A673 (cell line): ENCODE measurements at places on chromosomes 6 and 20. TPM values are rescaled to one million over a fixed set of nuclear protein-coding genes. Genes with fewer than 3 reads are reported as not detected.

DNA sequence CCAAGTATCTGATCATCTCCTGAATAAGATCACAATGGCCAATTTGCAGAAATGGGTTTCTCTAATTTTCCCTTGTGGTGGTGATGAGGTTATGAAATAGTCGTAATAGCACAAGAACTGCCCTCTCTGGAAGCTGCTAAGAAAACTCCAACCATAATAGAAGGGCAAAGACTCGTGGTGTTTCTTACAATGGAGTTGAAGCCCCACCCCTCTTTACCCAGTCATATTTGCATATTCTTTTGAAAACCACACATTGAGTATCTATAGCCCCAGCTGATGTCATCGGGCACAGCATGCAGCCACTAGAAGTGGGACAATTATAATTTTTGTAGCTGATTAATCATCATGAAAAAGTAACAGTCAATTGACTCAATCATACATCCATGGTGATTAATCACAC is 452.1 kb upstream of the POU3F2 start:
- no peaks in the 10 kb centered on the region for H3K36me3 ChIP-seq
- DNase-seq, result no peak
- H3K4me1 ChIP-seq, result no peaks in the 10 kb centered on the region
- no peak overlapping the region for H3K4me3 ChIP-seq
- no peaks in the 10 kb centered on the region for H3K27me3 ChIP-seq

Gene PGC
- total RNA-seq, result not detected in 2 replicates

Gene DPPA5
- not detected in 2 replicates for total RNA-seq

GRCh38 chr6:167450626-167451025 is 125.7 kb downstream of the TTLL2 start:
- H3K4me1 ChIP-seq, result no peaks in the 10 kb centered on the region
- DNase-seq, result no peak
- no peaks in the 10 kb centered on the region for H3K36me3 ChIP-seq
- no peaks in the 10 kb centered on the region for H3K27me3 ChIP-seq
- no peak overlapping the region for H3K27ac ChIP-seq

- no peak for DNase-seq
- no peaks in the 10 kb centered on the region for H3K36me3 ChIP-seq
- H3K27ac ChIP-seq, result no peak overlapping the region
- H3K4me3 ChIP-seq, result no peak overlapping the region
Observed at GRCh38 chr6:55388211-55388610, 60.9 kb downstream of the GFRAL start.

Gene PAK5
- not detected in 2 replicates for total RNA-seq

Gene IP6K3
- not detected in 2 replicates for total RNA-seq

Gene TNXB
- total RNA-seq, result 11.5 and 13.6 TPM in 2 replicates

DNA sequence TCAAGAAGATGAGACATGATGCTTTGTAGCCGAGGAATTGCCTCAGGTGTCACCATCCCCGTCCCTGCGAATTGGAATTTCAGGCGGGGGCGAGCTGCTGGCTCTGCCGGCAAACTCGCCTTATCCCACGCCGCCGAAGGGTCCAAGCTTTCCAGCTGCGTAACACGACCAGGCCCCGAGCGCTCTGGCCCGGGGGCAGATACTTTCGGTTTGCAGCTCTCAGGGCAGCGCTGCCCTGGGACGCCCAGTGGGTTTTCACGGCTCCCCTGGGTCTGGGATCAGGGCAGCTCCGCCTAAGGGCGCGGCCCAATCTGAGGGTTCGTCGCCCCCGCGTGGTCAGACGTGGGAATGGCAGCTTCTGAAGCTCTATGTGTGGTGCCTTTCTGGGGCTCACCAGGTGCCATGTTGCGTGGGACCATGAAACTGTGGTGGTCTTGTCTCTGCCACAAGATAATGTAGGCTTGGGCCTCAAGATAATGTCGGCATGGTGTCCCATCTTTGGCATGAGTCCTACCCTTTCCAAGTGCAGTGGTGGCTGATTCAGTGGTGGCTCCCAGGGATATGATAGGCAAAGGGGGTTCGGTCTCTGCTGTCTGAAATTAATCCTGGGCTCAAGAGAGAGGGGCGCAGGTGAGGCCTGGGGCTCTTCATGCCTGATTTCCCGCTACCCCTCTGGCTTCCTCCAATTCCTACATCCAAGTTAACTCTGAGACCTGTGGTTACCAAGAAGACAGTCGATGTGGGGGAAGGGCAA is 21.0 kb downstream of the PIGT start:
- H3K4me3 ChIP-seq, result peak overlapping the region; percentile 55
- no peaks in the 10 kb centered on the region for H3K27me3 ChIP-seq
- H3K27ac ChIP-seq, result no peak overlapping the region
- DNase-seq, result peak; percentile 90
- no peaks in the 10 kb centered on the region for H3K4me1 ChIP-seq

- H3K4me1 ChIP-seq, result no peaks in the 10 kb centered on the region
- H3K27ac ChIP-seq, result no peak overlapping the region
- H3K36me3 ChIP-seq, result no peaks in the 10 kb centered on the region
- H3K4me3 ChIP-seq, result no peak overlapping the region
Observed at GRCh38 chr6:80446454-80447045, 340.1 kb downstream of the BCKDHB start.

DNA sequence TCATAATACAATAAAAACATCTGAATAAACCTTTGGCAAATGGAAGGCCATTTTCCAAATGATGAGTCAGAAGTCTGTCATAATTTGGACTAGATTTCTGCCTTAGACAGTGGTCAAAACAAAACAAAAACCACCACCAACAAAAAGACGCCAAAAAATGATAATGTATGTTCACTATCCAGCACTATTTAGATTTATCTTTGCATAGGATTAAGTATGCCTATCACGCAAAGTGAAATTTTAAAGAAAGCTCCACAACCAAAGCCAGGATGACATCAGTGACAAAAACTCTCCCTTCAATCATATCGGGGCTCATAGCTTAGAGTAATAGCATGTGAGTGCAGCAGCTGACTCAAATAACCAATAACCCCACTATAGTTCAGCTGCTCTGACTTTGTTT is 201.9 kb downstream of the MOXD1 start:
- no peaks in the 10 kb centered on the region for H3K4me1 ChIP-seq
- no peak overlapping the region for H3K27ac ChIP-seq
- H3K27me3 ChIP-seq, result no peaks in the 10 kb centered on the region
- no peaks in the 10 kb centered on the region for H3K36me3 ChIP-seq
- H3K4me3 ChIP-seq, result no peak overlapping the region
- no peak for DNase-seq

DNA sequence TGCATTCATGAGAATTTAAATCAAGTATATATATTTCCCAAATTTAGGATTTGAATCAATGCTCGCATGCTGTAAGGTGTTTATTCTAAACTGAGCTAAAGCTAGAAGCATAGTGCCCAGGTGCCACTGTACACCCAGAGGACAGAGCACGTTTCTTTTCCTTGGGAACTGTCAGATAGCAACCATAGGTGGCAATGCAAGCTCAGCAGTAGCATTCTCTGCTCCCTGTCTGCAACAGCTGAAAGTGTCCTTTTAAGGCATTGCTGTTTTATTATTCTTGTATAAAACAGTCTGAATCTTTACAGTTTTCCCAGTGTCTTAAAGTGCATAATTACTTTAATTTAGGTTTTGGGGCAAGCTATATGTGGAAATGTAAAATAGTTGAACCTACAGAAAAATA is 443.4 kb upstream of the MMS22L start:
- no peaks in the 10 kb centered on the region for H3K27me3 ChIP-seq
- no peak for DNase-seq
- peaks cover 11% of the 10 kb centered on the region for H3K4me1 ChIP-seq
- no peak overlapping the region for H3K4me3 ChIP-seq
- H3K27ac ChIP-seq, result no peak overlapping the region

GRCh38 chr20:33301192-33301930 is 18.3 kb downstream of the BPIFB1 start:
- H3K4me1 ChIP-seq, result no peaks in the 10 kb centered on the region
- H3K27me3 ChIP-seq, result peaks cover 28% of the 10 kb centered on the region
- H3K36me3 ChIP-seq, result no peaks in the 10 kb centered on the region
- no peak overlapping the region for H3K27ac ChIP-seq
- no peak overlapping the region for H3K4me3 ChIP-seq

Gene DNAH8
- not detected in 2 replicates for total RNA-seq

Gene SCUBE3
- total RNA-seq, result 0.04 TPM in 1 of 2 replicates, not detected in the other

Gene LSM2
- 99.8 and 104 TPM in 2 replicates for total RNA-seq

DNA sequence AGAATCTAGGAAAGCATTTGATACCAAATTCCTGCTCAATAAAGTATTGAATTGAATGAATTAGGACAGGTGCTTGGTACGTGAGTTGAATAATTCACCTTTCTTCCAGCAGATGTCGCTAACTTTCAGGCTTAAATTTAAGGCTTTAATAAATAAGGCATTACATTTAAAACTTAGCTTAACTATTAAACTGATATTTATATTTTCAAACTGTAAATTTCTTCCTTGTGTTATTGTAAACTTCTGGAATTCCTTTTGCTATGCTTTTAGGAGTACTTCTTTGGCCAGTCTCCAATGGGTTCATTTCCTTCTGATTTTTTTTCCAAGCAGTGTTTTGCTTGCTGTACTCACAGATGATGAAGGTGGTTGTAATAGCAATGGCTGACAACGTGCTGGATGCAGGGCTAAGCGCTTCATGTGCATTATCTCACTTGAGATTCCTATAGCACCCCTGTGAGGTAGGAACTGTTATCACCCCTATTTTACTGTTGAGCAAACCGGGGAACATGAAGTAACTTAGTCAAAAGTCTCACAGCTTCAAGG is 71.3 kb upstream of the SLC2A12 start:
- H3K27ac ChIP-seq, result no peak overlapping the region
- DNase-seq, result peak; percentile 64
- H3K4me1 ChIP-seq, result peaks cover 5% of the 10 kb centered on the region
- H3K36me3 ChIP-seq, result no peaks in the 10 kb centered on the region
- no peak overlapping the region for H3K4me3 ChIP-seq
- H3K27me3 ChIP-seq, result no peaks in the 10 kb centered on the region

GRCh38 chr6:128112494-128112893 is 211.6 kb upstream of the THEMIS start:
- peak overlapping the region; percentile 2 for H3K4me3 ChIP-seq
- DNase-seq, result peak; percentile 22
- H3K27ac ChIP-seq, result peak overlapping the region; percentile 18
- H3K36me3 ChIP-seq, result no peaks in the 10 kb centered on the region

DNA sequence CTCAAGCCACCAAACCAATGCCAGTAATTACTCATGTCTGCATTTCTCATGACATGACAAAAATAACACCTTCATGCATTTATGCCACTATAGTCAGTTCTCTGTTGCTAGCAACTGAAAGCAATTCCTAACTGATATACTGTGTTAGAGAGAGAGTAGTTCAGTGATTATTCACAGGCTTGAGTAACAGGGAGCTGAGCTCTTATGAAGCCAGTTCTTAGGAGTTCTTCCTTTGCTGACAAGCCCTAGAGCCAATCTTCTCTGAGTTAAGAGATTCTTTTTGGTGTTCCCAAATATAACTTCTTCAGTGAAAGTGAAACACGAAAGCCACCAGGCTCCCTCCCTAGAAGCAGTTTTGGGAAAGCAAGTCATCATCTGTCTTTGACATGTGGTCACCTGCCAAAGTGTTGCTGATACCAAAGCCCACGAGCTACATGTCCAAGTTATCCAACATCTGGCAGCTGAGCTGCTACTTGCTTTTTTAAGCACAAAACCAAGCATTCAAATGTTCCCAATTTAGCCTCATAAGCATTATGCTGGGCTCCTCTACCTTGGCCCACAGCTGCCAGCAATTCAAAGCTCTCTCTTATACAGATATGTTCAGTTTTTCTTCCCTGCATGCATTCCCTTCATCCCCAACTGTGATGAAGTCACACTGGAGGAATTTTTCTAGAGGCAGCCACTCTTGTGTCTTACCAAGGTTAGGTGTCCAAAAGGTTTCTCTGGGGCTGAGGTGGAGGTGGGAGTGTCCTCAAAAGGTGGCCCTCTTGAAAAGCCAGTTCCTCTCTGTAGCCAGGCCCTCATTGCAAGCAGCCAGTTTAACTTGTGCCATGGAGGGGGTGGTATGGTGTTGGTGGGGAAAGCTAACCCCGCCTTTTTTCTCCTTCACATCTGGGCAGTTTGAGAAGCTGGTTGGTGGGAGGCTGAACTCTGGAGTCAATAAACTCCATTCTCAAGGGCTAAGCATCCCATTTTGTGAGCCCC is 92.7 kb upstream of the ARMC2 start:
- no peak overlapping the region for H3K4me3 ChIP-seq
- no peaks in the 10 kb centered on the region for H3K36me3 ChIP-seq
- no peak overlapping the region for H3K27ac ChIP-seq
- no peaks in the 10 kb centered on the region for H3K4me1 ChIP-seq
- DNase-seq, result no peak

DNA sequence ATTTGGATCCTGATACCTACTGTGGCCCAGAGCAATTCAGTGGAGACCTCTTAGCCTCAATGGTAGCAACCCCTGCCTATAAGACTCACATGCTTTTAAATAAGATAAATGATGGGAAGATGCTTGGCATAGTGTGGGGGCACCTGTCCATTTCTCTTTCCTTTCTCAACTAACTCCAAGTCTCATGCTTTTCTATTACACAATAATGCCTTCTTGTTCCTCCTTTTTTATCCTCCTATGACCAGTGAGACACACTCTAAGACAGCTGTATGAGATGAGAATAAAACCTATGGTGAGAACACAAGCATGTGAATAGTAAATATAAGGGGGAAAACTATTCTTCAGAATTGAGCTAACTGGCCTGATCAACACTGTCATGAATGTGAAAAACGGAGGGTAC is 147.0 kb upstream of the STXBP5 start:
- DNase-seq, result no peak
- H3K36me3 ChIP-seq, result no peaks in the 10 kb centered on the region
- H3K4me3 ChIP-seq, result no peak overlapping the region
- no peak overlapping the region for H3K27ac ChIP-seq

Gene VSX1
- total RNA-seq, result not detected in 2 replicates

Gene LY6G6F
- total RNA-seq, result not detected in 2 replicates

Gene RSPH9
- 0.11 TPM in 2 replicates for total RNA-seq

DNA sequence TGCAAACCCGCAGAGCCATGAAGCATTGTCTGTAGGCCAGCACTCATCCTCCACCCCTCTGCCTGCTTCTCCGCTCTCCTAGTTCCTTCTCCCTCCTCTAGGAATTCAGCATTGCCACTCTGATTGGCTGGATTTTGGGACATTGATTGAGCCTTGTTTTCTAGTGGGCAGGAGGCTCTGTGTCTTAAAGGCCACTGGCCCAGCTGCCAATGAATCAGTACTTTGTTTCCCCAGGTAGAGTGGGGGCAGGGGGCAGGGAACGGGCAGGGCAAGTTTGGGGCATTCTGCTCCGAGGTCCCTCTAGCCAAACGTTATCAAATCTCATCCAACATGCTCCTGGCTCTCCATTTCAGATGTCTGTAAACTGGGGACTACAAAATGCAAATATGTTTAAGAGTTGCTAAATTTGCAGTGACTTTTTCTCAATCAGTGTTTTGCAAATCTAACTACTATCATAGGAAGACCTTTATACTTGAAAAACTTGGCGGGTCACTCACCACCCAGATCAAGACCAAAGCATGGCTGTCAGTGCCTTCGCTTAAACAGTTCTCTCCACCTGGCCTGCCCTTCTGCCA is 10.4 kb upstream of the BPI start:
- no peak overlapping the region for H3K27ac ChIP-seq
- no peaks in the 10 kb centered on the region for H3K27me3 ChIP-seq
- no peak for DNase-seq

GRCh38 chr6:100704961-100705360 is 176.2 kb downstream of the ASCC3 start:
- DNase-seq, result no peak
- H3K27ac ChIP-seq, result no peak overlapping the region
- H3K27me3 ChIP-seq, result no peaks in the 10 kb centered on the region
- no peaks in the 10 kb centered on the region for H3K4me1 ChIP-seq
- H3K4me3 ChIP-seq, result no peak overlapping the region
- H3K36me3 ChIP-seq, result no peaks in the 10 kb centered on the region

GRCh38 chr20:25247000-25247517 is 826 bp upstream of the PYGB start:
- H3K4me3 ChIP-seq, result peak overlapping the region; percentile 94
- no peaks in the 10 kb centered on the region for H3K27me3 ChIP-seq
- DNase-seq, result peak; percentile 60
- no peak overlapping the region for H3K27ac ChIP-seq
- no peaks in the 10 kb centered on the region for H3K36me3 ChIP-seq
- peaks cover 9% of the 10 kb centered on the region for H3K4me1 ChIP-seq

Gene TBXT
- total RNA-seq, result not detected in 2 replicates
